ENCODE measurements at places on chromosomes 1 and 21.

- DNase-seq, result no peak
Observed at GRCh38 chr1:10945991-10946509, 66.4 kb upstream of the TARDBP start.

GRCh38 chr1:29285771-29286170, 49.4 kb downstream of the PTPRU start:
- DNase-seq, result no peak

DNA sequence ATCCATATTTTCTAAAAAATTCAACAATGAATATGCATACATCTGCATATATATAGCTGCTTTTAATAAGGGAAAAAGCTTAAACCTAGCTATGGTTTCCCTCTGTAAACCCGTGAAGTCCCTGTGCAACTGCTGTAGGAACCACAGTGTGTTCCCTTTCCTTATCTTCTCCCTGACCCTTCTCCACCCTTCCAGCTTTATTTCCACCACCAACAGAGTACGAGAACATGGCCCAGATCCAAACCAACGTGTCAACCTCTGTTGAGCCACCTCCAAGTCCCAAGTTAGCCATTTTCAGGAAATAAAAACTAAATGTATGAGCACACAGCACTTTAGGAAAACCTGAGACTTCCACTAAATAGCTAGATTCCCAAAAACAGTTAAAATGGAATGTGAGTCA, 20.3 kb downstream of the SUSD4 start:
- DNase-seq, result peak; percentile 27

DNA sequence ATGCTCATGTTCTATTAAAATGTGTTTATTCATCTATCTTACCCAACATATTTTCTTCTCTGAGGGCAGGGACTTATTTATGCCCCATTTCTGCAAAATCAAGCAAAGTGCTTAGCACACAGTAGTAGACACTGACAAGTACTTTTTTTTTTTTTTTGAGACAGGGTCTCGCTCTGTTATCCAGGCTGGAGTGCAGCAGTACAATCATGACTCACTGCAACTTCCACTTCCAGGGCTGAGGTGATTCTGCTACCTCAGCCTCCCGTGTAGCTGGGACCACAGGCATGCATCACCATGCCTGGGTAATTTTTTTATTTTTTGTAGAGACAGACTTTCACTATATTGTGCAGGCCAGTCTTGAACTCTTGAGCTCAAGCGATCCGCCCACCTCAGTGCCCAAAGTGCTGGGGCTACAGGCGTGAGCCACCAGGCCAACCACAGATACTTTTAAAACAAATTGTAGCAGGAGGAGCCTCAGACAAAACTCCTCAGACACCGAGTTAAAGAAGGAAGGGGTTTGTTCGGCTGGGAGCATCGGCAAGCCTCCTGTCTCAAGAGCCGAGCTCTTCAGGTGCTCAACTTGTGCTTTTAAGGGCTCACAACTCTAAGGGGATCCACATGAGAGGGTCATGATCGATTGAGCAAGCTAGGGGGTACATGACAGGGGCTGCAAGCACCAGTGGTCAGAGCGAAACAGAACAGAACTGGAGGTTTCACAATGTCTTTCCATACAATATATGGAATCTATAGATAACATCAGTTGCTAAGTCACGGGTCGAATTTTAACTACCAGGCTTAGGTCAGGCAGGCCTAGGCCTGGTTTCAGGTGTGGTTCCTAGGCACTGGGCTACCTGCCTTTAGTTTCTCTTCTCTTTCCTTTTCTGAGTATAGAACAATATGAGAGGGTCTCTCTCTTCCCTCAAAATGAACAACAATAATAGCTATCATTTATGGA, 5.7 kb upstream of the TMEM167B start:
- DNase-seq, result no peak

GRCh38 chr21:33305344-33305671, 19.5 kb upstream of the IFNAR1 start:
- DNase-seq, result no peak

GRCh38 chr1:73162564-73162963, 880.2 kb upstream of the NEGR1 start:
- DNase-seq, result no peak

GRCh38 chr1:154784924-154785531, 85.1 kb downstream of the KCNN3 start:
- no peak for DNase-seq

DNA sequence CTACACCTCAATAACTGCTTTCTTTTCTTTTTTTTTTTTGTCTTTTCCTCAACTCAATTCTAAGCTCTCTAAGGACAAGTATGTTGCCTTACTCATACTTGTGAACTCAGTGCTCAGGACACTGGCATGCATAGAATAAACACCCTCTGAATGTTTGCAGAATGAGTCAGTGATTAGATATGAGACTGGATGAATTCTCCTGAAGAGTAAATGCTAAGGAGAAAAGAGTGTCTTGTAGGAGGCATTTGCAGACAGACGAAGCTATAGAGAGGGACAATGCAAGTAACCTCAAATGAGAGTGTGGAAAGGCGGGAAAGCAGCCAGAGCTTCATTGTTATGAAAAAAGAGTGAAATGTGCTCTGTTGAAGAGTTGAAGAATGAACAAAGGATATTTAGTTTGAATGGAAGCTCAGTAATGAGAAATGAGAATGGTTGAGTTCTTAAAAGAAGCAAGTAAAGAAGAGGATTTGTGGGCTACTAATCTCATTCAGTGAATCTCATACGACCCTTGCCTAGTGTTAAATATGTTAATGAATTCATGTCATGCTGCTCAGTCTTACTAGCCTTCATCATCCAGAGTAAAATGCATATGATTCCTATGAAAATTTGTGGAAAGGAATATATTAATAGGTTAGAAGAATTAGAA, 166.1 kb upstream of the DPYD start:
- no peak for DNase-seq

DNA sequence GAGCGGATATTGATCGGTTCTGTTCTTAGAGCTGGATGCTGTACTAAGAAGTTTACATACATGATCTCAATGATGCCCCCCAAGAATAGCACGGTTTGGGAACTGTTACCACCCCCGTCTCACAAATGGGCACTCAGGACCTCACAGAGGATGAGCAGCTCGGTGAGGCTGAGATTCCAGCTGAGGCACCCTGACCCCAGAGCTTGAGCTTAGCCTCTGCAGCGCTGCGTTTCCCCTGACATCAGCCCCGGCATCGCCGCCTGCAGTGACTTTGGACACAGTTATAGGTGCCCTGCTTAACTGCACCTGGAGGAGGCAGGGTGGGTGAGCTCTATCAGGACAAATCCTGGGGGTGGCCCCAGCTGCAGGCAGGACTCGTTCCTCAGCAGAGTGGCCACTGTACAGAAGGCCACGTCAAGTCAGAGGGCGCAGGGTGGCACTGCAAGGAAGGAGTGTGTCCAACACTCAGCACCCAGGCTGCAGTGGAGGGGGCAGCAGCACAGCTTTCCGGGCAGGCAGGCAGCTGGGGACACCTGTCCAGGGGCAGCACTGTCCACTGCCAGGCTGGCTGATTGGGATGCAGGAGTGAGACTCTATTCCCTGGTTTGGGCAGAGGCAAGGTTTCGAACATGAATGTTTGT, 65.8 kb upstream of the ABCG1 start:
- no peak for DNase-seq

DNA sequence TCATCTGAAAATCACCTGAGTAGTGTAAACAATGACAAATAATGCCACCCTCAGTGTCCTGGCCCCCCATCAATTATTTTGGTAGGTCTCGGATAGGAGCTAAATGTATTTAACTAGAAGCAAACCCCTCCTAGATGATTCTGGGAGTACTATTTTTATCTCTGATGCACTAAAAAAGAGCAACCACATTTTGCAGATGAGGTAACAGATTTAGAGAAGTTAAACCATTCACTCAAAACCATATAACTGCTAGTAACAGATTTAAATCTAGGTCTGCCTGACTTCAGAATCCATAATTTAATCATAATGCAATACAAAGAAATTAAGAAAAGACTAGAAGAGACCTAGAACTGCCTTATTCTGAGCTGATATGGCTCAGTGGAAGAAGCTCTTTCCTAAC, 17.3 kb upstream of the PTCH2 start:
- DNase-seq, result peak; percentile 16

DNA sequence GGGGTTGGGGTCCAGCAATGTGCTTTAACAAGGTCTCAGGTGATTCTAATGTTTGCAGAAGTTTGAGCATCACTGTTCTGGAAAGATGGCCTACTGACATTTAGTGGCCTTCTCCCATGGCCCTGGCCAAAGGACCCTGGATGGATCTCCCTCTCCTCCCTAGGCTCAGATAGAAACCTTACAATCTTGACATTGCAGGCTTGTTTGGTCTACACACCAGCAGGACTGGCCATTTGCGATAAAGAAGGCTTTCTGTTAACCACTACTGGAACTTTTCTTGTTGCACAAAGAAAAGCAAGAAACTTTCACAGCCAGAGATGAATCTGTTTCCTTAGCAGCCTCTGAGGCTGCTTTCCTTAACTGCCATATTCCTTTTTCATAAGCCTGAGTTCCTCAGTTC, 6.2 kb downstream of the DNALI1 start:
- peak; percentile 41 for DNase-seq

DNA sequence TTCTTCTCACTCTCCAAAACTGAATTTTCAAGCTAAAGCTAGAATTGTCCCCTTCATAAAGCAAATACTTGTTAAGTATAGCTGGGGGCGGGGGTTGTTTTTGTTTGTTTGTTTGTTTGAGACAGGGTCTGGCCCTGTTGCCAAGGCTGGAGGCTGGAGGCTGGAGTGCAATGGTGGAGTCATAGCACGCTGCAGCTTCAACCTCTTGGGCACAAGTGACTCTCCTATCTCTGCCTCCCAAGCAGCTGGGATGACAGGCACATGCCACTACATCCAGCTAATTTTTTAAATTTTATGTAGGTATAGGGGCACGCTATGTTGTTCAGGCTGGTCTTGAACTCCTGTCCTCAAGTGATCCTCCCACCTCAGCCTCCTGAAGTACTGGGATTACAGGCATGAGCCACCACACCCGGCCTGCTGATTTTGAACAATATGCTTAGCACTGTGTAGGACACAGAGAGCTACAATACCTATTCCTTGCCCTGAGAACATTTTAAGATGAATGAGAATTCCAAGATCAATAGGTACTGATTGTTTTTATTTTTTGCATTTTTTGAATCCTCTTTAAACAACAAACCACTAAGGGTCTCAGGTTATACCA, 42.2 kb downstream of the PCNX2 start:
- DNase-seq, result no peak

Measured in hematopoietic multipotent progenitor cell treated with erythropoietin and hydrocortisone succinate and interleukin-3 and kit ligand, for 6 days (in vitro differentiated cells).